ENCODE measurements at places on chromosomes 7 and 10.

GRCh38 chr7:65235586-65235985 is 138.1 kb upstream of the ZNF92 start:
- DNase-seq: no peak

DNA sequence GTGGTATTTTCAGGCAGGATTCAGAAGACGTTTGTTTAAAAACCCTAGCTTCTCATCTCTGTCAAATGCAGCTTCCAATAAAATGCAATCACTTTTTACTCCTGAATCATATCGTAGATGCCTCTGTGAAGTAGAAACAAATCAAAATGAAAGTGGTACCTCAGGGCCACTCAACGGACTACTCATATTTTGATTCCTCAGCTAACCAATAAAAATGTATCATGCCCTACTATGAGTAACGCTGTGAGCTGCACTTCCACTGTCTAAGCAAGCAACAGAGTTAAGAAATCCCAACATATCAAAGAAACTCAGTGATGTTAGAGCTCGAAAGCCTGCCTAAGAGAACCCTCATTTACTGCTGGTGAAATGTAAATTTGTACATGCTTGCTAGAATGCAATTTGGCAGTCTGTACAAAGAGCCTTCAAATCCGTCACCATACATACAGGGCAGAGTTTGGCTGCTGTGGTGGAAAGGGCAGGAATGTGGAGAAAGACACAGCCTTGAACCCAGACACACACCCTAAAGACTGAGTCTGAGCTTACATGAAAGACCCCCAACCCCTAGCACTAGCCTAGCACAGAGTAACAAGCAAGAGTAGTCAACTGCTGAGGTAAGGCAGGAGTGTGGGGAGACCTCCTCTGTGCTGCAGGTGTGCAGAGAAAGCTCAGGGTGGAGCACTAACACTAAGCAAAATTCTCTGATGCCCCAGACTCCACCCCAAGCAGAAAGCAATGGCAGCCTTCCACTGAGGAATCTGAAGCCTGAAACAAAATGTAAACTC is 151.5 kb downstream of the ANK3 start:
- DNase-seq: no peak

DNA sequence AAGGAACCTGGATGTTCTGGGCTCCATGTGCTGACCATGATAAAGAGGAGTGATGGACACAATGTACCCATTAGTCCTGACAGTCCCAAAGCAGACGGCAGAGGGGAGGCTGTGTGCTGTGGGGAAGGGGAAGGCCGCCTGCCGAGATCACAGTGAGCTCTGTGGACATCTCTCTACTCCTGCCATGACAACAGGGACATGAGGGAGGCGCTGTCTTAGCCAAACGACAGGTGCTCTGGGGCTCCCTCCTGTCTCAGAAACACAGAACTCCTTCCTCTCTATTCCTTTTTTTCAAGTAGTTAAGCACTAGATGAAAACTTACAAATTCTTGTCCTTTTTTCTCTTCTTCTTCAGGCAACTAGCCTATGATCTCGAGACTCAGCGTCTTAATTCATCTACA is 113.1 kb downstream of the RNF32 start:
- no peak for DNase-seq

DNA sequence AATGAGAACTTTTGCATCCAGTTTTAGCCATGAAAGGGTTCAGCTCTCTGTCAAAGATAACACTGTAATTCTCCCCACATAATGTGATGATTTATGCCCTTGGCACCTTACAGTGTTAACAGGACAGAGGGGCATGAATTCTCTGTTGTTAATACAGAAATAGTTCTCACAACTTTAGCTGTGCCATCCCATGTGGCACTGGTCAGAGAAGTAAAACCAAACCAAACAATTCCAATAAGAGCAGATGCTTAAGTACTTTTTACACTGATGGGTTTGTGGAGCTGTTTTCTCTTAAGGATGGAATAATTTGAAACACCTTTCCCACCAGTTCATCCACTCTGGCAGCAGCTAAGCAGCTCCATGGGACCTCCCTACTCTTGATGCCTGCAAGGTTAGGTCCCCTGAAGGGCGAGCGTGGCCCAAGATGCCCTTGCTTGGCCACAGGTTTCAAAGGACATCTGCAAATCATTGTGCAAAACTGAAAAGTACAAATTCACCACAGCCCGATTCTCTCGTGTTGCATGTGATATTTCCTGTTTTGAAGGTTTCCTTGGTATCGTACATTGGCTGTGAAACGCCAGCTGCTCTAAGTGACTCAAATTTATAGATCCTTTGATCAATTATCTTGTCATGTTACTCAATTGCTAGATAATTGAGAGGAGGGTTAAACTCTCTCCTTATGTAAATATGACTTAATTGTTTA is 82.5 kb upstream of the CREB5 start:
- no peak for DNase-seq
